Endothelial cell (in vitro differentiated cells): ENCODE measurements at places on chromosomes 6 and 20.

DNA sequence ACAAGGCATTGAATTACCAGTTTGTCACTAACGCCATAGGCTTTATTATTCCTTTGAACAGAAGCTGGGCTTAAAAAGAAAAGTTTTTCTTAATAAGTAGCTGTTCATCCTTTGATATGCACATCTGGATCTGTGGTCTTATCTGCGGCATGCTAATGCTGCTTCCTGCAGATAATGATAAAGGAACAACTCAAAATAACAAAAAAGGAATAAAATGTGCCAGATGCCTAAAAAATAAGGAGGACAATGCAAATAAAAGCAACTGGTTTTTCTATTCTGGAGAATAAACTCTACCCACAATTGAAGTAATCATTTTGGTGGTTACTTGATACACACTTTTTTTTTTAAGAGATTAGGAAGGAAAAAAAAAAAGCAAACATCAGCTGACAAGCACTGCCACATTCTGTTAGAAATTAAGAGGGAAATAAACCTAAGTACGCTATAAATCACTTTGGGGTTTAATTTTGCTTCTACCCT is 156.8 kb upstream of the SALL4 start:
- no peak for DNase-seq

DNA sequence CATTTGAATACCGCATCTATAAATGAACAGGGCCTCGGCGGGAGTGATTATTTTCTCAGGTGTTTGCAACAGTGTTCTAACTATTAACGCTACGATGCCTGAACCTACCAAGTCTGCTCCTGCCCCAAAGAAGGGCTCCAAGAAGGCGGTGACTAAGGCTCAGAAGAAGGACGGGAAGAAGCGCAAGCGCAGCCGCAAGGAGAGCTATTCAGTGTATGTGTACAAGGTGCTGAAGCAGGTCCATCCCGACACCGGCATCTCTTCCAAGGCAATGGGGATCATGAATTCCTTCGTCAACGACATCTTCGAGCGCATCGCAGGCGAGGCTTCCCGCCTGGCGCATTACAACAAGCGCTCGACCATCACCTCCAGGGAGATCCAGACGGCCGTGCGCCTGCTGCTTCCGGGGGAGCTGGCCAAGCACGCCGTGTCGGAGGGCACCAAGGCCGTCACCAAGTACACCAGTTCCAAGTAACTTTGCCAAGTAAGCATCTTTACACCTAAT is 70.9 kb downstream of the HFE start:
- DNase-seq = peak; percentile 61

DNA sequence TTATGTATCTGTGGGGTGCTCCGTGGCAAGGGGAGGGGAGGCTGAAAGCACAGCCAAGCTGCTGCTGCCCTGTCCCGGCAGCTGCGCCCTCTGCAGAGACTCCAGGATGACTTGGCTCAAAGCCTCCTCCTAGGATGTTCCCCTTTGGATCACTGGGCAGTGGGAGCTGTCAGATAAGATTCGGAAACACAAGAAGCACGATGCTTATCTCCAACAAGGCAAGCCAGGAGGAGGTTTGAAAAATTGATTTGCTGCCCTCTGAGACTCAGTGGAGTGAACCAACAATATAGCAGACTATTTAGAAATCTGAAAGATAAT is 776.4 kb downstream of the C6orf118 start:
- no peak for DNase-seq

DNA sequence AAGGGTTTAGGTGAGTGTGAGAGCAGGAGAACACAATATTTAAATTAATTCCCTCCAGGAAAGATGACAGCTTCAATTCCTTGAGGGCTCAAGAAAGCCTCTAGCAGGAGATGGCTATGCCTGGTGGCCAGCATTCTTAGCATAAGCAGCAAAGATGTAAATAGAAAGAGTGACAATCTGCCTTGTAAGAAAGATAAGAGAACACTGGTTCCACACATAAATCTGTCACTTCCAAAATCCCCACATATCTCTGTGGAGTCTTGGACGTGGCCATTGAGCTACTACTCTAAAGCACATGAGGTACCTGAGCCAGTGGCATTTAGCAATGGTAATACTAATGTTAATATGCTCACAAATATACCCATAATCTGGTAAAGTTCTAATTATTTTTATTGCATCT is 29.2 kb downstream of the DEFB114 start:
- DNase-seq = no peak

- DNase-seq = no peak
Measured at GRCh38 chr6:31462026-31462963, 35.6 kb upstream of the MICB start.

GRCh38 chr6:161636882-161637430 is 363.1 kb upstream of the AGPAT4 start:
- DNase-seq = no peak

GRCh38 chr6:31129130-31129529 is 8.9 kb upstream of the CDSN start:
- no peak for DNase-seq

DNA sequence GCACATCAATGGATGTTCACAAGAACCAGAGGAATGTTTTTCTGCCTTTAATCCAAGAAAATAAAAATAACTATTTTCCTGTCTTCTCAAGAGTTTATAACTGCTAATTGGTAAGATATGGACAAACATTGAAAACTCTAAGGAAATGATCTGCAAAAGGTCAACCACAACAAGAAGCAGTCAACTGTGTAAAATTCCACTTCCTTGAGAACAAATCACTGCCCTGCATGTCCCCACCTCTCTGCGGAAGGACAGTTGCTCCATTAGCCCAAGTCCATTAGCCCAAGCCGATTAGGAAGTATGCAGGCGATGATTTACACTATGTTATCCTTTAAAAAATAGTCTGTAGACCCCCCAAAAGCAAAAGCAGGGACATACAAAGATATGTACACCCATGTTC is 27.6 kb downstream of the SLC22A23 start:
- no peak for DNase-seq

- DNase-seq = peak; percentile 53
Measured at GRCh38 chr6:71289039-71289801, 609 bp downstream of the OGFRL1 start.

DNA sequence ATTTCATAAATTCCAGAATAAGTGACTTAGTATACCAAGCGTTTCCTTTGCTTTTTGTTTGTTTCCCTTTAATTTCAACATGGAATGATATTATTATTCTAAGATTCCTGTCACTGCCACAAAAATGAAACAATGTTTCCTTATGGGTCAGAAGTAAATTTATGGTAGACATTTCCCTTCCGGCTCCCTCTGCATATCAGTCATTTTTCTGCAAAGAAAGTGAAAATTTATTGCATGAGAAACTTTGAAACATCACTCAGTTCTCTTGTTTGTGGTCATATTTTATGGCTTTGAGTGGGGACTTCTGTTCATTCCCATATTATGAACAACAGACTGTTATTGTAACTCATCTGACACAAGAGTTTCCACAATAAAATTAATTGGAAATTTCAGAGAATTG is 97.8 kb downstream of the NKAIN2 start:
- no peak for DNase-seq

DNA sequence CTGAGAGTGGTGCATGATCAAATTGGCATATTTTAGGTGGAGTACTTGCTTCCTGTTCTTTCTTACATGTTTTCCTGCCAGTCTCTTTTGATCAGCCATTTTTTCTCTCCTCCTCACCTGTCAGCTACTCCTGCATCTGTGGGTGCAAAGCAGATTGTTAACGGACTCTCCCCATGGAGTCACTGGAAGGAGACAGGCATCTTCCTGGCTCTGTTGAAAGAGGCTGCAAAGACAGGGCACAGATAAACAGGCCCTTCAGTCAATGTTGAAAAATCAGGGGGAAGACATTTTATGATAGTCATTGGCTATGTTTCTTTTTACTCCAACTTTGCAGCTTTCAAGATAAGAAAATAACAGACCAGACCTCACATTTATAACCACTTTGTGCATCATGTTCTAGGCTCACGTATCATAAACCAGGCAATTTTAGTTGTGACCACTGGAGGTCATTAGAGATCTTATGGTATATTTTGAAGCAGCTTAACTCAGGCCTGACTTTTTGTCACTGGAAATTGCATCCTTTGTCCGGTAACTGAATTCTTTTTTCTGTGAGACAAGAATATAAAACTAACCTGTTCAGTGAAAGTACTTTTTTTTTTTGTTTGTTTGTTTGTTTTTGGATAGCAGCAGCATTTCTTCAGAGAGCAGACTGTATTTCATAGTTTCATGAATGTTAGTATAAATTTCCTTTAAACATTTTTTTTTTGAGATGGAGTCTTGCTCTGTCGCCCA is 20.1 kb downstream of the ECT2L start:
- DNase-seq = no peak

GRCh38 chr6:136719280-136720044 is 72.8 kb downstream of the MAP3K5 start:
- no peak for DNase-seq

DNA sequence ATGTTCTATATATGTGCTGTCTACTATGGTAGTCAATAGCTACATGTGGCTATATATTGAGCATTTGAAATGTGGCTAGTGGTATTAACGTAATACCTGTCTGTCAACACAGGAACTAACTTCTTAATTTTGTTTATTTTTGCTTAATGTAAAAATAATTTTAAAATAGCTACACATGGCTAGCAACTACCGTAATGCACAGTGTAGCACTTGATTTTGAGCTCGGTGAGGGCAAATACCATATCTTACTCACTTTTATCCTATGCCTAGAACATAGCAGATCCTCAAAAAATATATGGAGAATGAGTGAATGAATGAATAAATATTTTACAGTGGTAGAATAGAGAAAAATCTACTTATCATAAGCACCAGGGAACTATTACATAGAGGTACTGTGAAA is 28.1 kb upstream of the TMEM170B start:
- no peak for DNase-seq

DNA sequence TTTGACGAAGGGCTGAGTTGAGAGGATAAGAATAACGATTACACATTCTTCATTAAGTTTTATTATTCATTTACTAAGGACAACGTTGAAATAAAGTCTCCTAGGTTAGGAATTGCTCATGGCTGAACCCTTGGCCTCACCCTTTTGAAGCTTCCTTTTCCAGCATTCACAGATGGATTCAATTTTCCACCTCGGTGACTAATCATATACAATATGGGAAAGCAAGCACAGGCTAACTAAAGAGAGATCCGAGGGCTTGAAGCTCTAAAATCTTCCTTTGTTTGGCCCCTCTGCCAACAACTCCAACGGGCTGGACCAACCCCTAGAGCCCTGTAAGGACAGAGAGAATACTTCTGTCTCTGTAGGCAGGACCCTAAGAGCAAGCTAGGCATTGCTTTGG is 159.5 kb downstream of the SOD2 start:
- DNase-seq = no peak

GRCh38 chr20:32277361-32278198 is at the start of gene KIF3B:
Gene KIF3B, plus strand, starts transcription at chr20:32277651. Its CDS starts 32,127 bp downstream, at chr20:32309778.
- DNase-seq = peak; percentile 82

DNA sequence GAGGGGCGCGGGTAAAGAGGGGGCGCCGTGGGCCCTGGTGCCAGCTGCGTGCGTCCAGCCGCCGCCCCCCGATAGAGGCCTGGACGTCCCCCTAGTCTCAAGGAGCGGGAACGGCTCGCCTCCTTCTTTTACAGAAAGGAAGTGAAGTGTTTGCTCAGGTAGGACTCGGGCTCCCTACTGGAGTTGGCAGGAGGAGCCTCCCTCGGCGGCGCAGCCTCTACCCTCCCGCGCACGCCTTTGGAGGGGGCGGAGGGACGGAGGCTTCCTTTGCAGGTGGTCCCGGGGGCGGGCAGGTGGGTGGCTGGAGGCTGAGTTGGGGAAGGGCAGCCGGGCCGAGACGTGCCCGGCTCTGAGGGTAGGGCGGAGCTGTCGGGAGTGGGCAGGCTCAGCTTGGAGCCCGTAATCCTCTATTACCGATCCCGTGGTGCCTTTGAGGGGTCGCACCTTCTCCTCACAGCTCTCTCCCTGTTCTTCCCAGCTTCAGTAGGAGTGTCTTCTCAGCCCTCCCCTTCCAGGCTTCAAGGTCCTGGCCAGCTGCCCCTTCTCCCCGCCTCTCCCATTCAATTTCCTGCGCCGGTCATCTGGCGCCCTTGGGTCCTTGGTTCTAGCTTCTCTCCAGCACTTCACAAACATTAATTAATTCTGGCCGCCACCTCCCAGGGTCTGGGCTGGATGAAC is 728 bp downstream of the ITPR3 start:
- DNase-seq = no peak

- no peak for DNase-seq
Measured at GRCh38 chr6:44508646-44509045, 121.1 kb downstream of the CDC5L start.

GRCh38 chr20:60135276-60135675 is 177.1 kb downstream of the CDH26 start:
- DNase-seq = no peak

GRCh38 chr6:108156938-108157233 is 8.9 kb upstream of the NR2E1 start:
- no peak for DNase-seq

DNA sequence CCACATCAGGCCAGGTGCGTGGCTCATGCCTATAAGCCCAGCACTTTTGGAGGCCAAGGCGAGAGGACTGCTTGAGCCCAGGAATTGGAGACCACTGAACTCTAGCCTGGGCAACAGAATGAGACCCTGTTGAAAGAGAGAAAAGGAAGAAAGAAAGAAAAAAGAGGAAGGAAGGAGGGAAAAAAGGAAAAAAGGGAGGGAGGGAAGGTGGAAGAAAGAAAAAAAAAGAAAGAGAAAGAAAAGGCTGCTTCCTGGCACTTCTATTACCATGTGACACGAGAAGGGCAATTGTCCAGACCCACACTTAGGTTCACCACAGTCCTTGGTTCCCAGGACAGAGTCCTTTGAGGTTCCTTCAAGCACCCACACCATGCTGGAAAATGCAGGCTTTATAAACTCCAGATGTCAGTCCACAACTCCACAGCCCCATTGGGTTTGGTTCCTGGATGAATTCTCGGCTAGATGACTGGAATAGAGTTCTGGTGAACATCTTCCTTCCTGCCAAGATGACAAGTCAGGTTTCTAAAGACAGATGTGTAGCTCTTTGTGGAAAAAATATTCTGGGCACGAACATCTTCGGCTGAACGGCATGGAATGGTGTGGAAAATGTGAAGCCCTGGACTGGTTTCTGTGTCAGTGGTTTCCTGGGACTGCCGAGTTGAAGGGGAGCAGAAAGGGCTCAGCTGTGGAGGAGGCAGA is 32.5 kb downstream of the NT5E start:
- DNase-seq = no peak
